ENCODE measurements at places on chromosomes 1 and 21.
A peak's percentile ranks its signal among the peaks of the same experiment; 100 is the strongest.

GRCh38 chr1:61626816-61627215, 98.1 kb downstream of the TM2D1 start:
- DNase-seq, result no peak

DNA sequence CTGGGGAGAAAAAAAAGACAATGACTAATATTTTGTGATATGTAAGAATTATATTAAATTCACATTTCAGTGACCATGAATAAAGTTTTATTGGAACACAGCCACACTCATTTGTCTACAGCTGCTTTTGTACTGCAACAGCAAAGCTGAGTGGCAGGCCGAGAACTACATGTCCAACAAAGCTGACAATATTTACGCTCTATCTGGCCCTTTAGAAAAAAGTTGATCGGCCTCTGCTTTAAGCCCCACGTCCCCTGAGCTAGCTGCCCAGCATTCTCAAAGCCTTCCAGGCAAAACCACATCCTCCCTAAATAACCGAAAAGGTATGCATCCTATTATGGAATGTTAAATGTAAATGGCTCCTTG, 8.6 kb downstream of the SLC2A1 start:
- no peak for DNase-seq

GRCh38 chr21:28247454-28248020, 745.1 kb downstream of the LTN1 start:
- DNase-seq, result no peak

DNA sequence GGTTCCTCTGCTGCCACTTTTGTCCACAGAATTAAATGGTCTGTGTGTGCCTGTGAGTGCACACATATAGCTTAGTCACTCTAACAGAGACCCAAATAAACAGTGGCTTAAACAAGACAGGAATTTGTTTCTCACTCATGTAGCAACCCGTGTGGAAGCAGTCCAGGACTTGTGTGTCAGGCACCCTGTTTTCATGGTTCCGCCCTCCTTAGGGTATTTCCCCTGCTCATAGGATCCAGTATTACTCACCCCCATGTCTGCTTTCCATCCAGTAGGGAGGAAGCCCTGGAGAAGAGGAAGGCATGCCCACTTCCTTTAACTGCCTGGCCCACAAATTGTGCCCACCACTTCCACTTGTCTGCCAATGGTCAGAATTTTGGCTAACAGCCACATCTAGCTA, 41.3 kb upstream of the TACSTD2 start:
- DNase-seq, result no peak

DNA sequence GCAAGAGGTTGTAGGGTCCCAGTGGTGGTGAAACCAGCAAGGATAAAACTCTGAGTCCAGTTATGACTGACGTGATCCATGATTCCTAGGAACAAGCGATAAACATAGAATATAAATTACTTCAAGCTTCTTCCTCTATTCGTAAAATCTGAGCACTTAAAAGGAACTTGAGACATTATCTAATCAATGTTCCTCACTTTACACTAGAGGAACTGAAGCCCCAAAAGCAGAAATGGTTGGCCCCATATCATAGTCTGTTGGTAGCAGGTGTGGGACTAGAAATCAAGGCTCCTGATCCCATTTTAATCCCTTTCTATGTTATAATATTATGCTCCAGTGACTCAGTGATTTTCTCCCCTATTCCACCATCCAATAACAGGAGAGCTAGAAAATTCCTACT, 21.9 kb upstream of the MNDA start:
- no peak for DNase-seq

GRCh38 chr1:232477728-232478127, 152.2 kb downstream of the SIPA1L2 start:
- DNase-seq, result no peak

- no peak for DNase-seq
Measured at GRCh38 chr1:88650676-88651418, 33.2 kb upstream of the PKN2 start.

DNA sequence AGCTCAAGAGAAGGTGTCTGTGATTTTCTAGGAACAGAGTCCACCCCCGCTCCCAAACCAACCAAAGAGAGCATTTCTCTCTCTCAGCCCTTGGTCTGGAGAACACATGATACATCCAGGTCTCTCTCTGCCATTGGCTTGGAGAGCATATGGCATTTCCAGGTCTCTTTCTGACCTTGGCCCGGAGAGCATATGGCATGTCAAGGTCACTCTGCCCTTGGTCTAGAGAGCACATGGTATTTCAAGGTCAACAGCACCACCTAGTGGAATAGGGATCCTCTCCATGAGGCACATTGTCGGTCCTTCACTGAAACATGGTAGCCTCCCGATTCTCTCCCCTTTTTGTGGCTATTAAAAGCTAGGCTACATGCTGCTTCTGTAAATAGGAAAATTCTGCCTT, 437.7 kb upstream of the OLFM3 start:
- DNase-seq, result no peak

DNA sequence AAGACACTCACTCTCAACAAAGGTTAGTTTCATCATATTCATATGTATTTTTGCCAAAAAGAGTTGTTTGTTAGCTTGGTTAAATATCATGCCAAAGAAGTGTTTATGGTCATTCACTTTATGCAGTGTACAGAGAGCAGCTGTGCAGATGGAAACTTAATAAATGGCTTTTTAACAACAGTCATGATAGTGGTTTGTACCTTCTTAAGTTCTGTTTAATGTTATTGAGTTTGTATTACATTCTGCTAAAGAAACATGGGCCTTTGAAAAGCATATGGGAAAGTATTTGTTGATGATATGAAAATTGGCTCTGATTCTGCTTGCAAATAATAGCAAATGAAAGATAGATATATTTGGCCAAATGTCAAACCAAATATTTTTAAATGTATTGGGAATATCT, 607.3 kb downstream of the NCAM2 start:
- DNase-seq, result no peak

- DNase-seq, result no peak
Measured at GRCh38 chr1:246622035-246622652, 55.9 kb downstream of the CNST start.

- no peak for DNase-seq
Measured at GRCh38 chr1:178743801-178744200, 18.8 kb downstream of the RALGPS2 start.

DNA sequence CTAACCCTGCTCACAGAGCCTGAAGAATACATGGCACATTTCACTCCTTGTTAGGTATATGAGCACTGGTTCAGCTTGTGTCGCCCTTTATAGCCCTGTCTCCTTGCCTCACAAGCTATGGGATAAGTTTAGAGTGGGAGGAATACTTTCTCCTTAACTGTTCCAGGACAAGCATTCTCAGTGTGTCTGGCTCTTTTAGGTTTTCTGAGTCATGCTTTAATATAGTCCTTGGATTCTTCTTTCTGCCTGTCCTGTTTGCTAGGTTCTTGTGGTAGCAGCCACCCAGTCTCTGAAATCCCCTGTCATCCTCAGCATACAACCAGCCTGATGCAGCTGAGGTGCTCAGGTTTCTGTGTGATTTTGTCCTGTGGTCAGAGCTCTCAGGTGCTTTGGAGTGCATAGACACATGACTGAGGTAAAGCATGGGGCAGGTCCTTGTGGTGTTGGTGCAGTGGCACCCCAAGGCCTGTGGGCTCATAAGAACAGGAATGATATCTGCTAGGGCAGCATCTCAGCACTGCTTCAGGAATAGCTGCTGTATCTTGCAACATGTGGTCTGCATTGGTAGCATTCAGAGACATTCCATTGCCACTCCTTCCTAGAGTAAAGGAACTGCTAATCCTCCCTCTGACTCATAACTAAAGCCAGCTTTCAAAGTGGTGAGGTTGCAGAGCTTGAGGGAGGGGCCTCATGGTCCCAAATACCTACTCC, 14.2 kb upstream of the CASQ2 start:
- DNase-seq, result no peak

- no peak for DNase-seq
Measured at GRCh38 chr1:151133018-151133806, 13.2 kb downstream of the SEMA6C start.

DNA sequence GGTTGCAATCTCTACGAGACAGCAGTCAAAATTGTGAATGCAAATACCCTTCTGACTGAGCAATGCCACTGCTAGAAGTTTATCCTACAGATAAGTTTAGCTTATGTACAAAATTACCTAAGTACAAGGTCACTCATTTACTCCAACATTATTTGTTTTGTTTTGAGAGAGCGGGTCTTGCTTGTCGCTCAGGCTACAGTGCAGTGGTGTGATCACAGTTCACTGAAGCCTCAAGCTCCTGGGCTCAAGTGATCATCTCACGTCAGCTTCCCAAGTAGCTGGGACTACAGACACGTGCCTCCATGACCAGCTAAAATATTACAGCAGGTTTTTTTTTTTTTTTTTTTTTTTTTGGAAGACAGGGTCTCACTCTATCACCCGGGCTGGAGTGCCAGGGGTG, 15.4 kb downstream of the RBM34 start:
- DNase-seq, result no peak

- no peak for DNase-seq
Measured at GRCh38 chr1:78231894-78232293, 186.1 kb downstream of the GIPC2 start.

DNA sequence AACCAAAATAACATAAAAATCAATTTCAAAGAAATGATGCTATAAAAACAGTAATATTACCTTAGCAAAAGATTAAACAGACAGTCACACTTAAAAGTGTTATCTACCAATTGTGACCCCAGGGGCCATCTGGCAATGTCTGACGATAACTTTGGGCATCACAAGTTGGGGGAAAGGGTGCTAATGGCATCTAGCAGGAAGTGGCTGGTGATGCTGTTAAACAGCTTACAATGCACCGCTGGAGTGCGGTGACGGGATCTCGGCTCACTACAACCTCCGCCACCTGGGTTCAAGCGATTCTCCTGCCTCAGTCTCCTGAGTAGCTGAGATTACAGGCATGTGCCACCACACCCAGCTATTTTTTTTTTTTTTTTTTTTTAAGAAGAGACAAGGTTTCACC, 27.6 kb downstream of the NUP133 start:
- no peak for DNase-seq

GRCh38 chr1:216793303-216793702, 70.1 kb upstream of the ESRRG start:
- no peak for DNase-seq

DNA sequence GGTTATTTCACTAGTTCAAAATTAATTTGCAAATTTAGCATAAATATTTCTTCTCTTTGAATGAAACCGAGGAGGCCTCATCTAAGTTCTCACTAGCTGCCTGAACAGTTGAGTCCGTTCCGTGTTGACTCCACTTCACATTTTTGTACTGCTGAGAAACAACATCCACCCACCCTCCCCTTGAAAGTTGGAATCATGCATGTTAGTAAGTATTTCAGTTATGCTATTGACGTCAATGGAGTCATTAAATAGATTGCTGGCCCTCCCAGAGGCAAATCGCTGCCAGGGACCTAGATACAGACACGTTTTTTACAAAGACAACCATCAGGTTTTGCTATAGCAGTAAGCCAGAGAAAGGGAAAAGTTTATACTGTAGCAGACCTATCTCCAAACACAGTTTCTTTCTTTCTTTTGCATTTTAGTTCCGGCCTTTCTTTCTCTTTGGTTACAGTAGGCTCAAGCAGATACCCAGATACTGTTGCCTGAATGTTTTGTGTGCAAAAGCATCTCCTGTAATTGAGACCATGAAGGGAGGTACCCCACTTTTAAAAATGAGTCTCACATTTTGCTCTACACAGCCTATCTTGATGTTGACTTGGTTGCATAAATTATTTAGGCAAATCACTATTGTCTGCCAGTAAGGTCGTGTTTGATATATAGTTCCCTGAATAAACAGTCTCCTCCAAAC, 262.6 kb upstream of the SGIP1 start:
- DNase-seq, result no peak

DNA sequence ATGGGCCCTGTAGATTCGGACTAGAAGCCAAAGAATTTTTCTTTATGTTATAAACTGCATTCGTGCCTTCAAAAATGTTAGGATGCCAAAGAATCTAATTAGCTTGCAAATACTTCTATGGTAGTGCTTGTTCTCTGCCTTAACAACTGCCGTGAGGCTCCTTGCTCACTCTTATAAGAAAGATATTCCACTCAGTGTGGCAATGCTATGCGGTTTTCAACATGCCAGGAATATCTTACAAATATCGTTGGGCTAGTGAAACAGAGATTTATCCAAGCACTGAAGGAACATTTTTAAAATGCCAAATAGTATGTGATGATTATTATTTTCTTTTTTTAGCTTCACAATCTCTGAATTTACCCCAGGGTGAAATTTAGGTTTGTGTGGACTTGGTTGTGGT, 198.2 kb downstream of the GREM2 start:
- DNase-seq, result no peak

DNA sequence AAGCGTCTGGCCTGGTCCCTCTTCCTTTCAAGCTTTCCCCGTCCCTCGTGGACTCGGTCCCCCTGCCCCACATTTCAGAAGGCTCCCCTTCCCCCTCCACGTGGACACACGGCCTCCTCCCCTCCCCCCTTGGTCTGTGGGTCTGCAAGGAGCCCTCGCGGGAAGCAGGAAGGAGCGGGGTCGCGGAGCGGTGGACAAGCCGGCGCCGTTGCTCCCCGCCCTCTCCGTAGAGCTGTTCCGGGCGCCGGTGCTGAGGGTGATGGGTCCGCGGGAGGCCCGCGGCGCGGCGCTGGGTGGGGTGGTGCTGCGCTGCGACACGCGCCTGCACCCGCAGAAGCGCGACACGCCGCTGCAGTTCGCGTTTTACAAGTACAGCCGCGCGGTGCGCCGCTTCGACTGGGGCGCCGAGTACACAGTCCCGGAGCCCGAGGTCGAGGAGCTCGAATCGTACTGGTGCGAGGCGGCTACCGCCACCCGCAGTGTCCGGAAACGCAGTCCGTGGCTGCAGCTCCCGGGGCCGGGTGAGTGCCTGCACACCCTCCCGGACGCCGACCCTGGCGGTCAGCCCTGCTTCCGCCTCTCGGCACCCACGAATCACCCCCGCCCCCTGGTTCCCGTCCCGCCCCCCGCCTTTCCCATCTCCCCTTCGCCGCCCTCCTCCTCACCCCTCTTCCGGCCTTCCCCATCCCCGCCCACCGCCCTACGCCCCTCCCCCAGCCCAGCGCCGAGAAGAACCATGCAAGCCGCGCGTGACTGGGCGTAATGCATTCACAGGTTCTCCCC, 5.3 kb downstream of the FCRLB start:
- peak; percentile 42 for DNase-seq

DNA sequence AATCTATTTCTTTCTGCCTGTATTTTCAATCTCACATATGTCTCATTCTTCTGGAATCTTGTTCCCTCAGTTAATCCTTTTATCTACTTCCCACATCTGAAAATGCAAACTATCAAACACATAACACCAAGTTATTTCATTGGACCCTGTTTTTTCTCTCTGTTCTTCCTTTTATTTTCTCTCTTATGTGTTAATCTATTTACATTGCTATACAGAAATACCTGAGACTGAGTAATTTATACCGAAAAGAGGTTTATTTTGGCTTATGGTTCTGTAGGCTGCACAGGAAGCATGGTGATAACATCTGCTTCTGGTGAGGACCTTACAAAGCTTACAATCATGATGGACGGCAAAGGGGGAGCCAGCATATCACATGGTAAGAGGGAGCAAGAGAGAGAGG, 247.6 kb downstream of the TGFB2 start:
- no peak for DNase-seq

- DNase-seq, result no peak
Measured at GRCh38 chr1:162882248-162882674, 21.3 kb upstream of the CCDC190 start.

Measured in stimulated activated CD8-positive, alpha-beta memory T cell treated with anti-CD3 and anti-CD28 coated beads, Interleukin-2, amount 100 ng/mL, for 48 hours (primary cell).